ENCODE measurements at places on chromosomes 5 and 9. TPM values are rescaled to one million over a fixed set of nuclear protein-coding genes. Genes with fewer than 3 reads are reported as not detected.

INSL4 gene
- total RNA-seq, result not detected

TTLL11 gene
- 4.8 TPM for total RNA-seq

S1PR3 gene
- total RNA-seq, result 72.5 TPM

SEMA6A gene
- 0.54 TPM for total RNA-seq

AIF1L gene
- 27.6 TPM for total RNA-seq

LRRC19 gene
- total RNA-seq, result not detected

LCN9 gene
- not detected for total RNA-seq

AQP7 gene
- total RNA-seq, result 0.09 TPM

FOXD4L3 gene
- total RNA-seq, result not detected

EXOSC3 gene
- 35.8 TPM for total RNA-seq

STPG3 gene
- total RNA-seq, result not detected

FCN1 gene
- total RNA-seq, result not detected

SLC25A2 gene
- 0.09 TPM for total RNA-seq

SLC45A2 gene
- total RNA-seq, result not detected

HAVCR2 gene
- total RNA-seq, result not detected

ANKRD18B gene
- total RNA-seq, result 0.94 TPM

Data from endothelial cell of coronary artery (primary cell).